ENCODE measurements at places on chromosomes 12 and 14.
A peak's percentile ranks its signal among the peaks of the same experiment; 100 is the strongest.

- DNase-seq = no peak
These were observed 77.1 kb downstream of the PTPN21 start for GRCh38 chr14:88477513-88478250.

DNA sequence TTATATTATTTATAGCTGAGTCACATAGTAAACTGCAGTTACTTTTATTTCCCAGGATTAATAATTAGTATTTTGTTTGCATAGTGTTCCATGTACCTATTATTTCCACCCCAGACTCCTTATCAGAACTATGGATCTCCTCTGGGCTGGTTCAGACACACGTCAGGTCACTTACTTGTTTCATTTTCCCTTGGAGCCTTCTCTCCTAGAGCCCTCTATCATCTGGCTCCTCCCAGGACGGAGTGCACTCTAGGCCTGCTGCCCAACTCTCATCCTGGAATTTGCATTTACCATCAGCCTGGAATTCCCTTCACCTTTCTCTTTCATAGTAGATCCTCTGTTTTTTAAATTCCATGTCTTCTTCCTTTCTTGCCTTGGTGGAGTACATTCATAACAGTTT, 28.5 kb upstream of the GALNT16 start:
- no peak for DNase-seq

DNA sequence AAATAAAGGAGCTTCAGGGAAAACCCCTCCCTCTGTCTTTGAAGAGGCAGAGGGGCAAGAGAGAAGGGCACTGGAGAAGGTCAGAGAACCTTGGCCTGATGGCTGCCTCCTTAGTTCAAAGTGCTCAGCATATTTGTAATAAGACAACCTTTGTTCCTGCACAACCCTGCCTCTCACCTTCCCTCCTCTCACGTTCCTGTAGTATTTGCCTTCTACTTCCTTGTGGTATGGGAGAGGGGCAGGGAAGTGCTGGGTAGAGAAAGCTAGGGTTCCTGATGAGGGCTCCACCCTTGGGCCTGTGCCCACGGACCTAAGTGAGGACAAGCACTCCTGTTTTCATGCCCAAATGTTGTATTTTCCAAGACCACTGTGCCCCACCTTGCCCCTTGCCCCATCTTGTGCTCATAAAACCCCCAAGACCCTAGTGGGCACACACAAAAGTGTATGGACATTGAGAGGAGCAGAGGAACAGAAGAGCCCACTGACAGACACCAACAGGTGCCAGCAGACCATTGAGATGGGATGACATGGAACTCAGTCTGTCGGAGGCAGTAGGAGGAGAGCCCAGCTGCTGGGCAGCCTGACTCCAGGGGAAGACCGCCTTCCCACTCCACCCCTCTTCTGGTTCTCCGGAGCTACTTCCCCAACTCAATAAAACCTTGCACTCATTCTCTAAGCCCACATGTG, 261.5 kb upstream of the CCDC196 start:
- no peak for DNase-seq

GRCh38 chr14:44463356-44464004, 43.6 kb downstream of the FSCB start:
- DNase-seq = no peak

DNA sequence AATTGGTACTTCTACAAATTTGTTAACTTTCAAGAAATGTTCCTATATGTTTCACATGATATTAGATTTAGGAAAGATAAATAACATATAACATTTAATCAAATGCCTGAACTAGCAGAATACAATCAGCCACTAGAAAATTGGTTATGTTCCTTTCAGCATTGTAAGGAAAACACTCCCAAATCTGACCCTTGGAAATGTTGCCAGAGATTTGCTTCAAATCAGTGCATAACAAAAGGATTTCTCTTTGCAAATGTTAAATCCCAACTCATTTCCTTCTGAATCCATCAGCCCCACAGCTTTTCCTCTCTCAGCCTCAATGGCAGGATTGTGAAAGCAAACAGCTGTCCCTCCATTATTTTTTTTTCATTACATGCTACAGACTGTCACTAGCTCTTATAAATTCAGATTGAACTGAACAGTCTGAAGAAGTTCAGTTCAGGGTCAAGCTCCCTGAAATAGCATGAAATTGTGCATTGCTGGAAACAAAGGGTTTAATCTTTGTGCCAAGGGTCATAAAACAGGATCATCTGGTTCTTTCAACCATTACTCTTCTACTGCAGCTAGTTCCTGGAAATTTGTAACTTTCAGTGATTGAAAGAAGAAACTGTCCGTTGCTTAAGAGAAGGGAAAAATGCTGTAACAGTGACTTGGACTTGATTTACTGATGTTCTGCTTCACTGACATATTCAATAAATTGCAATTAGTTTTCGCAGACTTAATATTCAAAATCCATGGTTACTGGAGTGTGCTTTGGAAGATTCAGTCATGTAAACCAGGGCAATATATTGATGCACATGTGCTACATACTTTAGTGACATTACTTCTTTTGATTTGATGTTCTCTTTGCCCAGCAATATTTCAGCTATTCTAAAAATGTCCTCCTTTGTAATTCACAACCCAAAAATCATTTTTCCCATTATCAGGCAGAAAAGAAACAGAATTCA, 246.4 kb downstream of the RPL10L start:
- DNase-seq = no peak

- DNase-seq = no peak
These were observed 239.7 kb upstream of the RGS6 start for GRCh38 chr14:71692496-71692895.

DNA sequence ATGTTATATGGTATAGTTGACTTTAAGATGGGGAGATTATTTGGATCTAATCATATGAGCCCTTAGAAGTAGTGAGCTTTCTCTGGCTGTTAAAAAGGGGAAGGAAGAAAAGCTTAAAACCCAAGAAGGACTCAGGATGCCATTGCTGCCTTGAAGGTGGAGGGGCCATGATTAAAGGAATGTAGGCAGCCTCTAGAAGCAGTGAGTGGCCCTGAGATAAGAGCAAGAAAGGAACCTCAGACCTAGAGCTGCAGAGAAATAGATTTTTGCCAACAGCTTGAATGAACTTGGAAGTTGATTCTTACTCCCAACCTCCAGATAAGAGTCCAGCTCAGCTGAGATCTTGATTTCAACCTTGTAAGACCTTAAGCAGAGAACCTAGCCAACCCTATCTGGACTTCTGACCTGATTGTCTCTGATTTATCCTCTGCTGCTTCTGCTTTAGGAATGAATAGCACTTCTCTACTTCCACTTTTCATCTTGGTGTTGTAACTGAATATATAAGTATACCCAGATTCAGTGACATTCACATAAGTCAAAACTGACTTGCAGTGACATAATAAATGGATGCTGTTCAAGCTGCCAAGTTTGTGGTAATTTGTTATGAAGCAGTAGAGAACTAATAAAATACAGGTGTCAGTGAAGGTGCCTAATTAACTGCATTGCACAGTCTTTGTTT, 33.5 kb downstream of the RAD51B start:
- DNase-seq = no peak

DNA sequence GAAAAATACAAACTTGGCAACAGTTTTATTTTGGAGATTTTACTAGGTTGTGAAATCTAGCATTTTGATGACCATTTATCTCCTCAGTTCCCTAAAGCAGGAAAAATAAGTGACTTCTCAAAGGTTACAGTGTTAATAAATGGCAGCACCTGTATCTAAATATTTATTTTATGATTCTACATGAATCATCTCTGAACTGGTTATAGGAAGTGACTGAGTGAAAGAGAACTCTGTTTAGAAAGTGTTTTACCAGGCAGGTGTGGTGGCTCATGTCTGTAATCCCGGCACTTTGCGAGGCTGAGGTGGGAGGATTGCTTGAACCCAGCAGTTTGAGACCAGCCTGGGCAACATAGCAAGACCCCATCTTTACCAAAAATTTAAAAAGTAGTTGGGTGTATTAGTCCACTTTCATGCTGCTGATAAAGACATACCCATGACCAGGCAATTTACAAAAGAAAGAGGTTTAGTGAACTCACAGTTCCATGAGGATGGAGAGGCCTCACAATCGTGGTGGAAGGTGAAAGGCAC, 26.3 kb downstream of the MIPOL1 start:
- no peak for DNase-seq

DNA sequence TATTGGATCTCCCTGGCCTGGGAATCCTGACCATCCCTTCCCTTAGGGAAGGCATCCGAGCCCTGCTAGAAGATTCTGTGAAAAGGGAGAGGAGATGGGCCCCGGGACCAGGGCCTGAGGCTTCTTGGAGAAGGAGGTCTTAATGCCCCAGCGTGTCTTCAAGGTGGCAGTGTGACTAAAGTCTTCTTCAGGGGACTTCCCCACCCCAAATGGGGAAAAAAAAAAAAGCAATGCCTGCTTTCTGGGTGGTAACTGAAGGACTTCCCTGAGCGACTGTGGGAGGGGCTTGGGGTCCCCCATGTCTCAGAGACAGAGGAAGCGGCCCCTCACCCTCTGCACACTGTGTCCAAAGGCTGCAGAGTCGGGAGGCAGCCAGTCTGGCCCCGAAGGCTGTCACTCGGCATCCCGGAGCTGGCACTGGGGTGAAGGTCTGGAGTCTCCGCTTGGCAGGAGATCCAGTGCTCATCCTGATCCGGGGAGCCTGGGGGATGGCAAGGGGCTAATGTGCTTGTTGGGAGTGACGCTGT, 7.8 kb upstream of the PGF start:
- no peak for DNase-seq

DNA sequence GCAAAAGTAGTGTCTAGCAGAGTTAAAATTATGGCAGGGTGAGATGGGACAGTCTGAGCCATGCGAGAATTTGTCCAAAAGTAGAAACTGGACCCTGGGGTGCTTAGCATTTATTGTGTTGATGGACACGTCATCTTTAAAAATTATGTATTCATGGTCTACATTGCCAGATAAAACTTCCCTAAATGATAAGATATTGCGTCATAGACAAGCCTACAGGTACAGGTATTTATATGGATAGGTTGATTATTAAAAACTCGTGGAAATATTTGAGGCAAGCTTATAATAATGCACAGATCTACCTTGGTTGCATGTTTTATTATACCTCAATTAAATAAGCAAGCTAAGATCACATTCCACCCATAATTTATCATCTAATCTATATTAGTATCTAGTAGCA, 196.0 kb upstream of the PDZRN4 start:
- DNase-seq = no peak

GRCh38 chr12:97151481-97151880, 244.4 kb downstream of the NEDD1 start:
- no peak for DNase-seq

DNA sequence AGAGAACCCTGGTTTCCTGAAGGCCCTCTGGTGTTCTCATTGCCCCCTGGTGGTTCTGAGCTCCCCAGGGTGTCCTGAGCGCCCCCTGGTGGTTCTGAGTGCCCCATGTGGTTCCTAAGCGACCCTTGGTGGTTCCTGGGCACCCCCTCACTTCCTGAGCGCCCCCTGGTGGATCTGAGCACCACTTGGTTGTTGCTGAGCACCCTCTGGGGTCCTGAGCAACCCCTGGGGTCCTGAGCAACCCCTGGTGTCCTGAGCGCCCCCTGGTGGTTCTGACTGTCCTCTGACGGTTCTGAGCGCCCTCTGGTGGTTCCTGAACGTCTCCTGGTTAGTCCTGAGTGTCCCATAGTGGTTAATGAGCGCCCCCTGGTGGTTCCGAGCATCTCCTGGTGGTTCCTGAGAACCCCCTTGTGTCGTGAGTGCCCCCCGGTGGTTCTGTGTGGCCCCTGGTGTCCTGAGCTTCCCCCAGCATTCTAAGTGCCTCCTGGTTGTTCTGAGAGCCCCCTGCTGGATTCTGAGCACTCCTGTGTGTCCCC, 568.3 kb downstream of the TMEM121 start:
- DNase-seq = peak; percentile 84

DNA sequence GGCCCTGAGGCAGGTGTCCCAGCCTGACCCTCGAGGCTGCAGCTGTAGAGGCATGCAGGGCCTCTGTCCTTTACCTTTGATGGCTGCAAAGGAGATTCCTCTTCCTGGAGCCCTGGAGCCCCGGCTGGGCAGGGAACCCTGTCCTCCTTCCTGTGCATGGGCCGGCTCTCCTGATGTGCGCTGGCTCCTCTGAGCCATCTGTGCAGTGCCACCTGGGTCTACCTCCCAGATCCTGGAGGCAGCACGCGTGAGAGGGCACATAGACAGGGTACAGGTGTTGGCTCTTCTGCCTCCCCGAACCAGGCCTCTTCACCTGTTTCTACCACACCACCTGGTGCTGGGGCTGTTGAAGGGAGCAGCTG, 115.1 kb downstream of the BEGAIN start:
- no peak for DNase-seq

- no peak for DNase-seq
These were observed 26.4 kb upstream of the DICER1 start for GRCh38 chr14:95183532-95184412.

DNA sequence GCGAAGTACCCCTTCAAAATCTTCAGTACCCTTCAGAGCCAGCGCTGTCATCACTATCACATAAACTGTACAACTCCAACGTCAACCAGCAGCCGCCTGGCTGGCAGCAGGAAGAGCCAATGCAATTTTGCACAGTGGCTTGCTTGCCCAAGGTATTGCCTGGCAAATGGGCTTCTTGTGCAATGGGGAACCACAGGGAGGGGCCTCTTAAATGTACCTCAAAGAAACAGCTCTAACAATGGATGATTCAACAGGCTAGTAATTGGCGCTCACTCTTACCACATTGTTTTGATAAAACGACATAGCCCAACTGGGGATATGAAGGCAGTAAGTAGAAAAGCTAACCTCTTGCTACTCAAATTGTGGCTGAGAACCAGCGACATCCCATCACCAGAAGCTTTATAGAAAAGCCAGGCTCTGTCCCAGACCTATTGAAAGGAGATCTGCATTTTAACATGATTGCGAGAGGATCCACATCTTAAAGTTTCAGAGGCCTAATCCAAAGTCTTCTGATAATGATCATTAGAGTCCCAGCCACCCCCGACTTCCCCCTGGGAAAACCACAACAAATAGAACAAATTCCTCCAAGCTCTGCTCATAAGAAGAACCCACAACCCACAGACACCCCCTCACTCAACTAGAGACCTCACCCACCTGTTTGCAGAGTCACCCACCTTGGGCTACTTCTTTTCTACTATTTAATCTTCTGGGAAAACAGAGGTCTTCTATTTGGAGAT, 125.3 kb upstream of the HIF1A start:
- DNase-seq = peak; percentile 75

- DNase-seq = peak; percentile 77
These were observed 6.8 kb upstream of the HNF1A start for GRCh38 chr12:120971299-120972180.

- DNase-seq = no peak
These were observed 51.3 kb downstream of the KLRG1 start for GRCh38 chr12:9040484-9041186.

- DNase-seq = peak; percentile 90
These were observed 518.7 kb downstream of the TMEM121 start for GRCh38 chr14:106044949-106045596.

GRCh38 chr14:80941241-80942185, at the start of gene CEP128:
CEP128 (minus strand) TSS chr14:80941738.
- DNase-seq = peak; percentile 97

Measured in activated CD4-positive, alpha-beta T cell treated with anti-CD3 and anti-CD28 coated beads, Interleukin-10, Interleukin-2, amounts not matched to agents 100 ng/mL and 50 ng/mL, durations not matched to agents 16 hours and 8 hours (primary cell).